Fibroblast of skin of left biceps (primary cell): ENCODE measurements at places on chromosomes 12 and 14.

DNA sequence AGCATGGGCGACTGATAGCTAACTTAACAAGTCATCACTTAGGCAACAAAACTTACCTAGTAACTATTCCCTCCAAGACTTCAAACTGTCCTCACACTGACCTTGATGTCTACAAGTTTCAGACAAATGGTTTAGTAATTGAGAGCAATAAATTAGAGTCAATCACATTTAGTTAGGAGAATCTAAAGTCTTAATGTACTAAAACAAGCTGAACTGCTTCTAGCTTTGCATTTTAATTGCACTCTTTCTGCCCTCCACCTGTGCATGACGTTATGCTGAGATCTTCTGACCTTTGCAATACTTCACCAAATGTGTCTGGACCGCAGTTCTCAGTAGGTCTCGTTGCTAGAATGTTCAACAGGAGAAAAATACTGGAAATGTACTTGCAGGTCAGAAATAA lies 158.0 kb downstream of the PIK3C2G start:
- no peak for DNase-seq

GRCh38 chr12:94244165-94245133 lies 96.1 kb downstream of the PLXNC1 start:
- DNase-seq, result no peak

GRCh38 chr14:84482256-84483071 lies 1047.5 kb upstream of the FLRT2 start:
- DNase-seq, result peak; percentile 50

DNA sequence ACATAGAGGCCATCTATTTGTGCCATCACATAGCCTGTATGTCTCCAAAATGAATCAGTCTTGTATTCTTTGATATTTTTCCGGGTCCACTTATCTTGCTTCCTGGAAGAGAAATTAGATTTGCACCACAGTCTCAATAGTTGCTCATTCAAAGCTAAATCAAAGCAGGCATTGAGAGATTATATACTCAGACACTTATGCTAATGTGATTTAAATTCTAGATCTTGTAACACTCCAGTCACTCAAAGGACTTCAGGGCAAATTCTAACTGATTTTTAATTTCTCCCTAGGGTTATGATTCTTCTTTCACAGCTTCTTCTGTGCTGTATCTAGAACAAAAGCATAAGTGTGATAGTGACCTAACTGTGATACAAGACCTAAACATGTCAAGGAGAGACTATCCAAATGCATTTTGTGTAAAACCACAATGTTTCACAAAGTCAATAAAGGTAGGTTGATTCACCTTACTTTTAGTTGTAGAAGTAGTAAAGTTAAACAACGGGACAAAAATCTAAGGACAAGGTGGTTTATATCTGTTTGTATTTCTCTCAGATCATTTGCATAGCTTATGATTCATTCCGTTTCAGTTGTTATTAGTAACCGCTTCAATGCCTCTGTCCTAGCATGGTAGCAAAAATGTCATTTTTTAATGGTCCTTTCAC lies 26.8 kb downstream of the PLBD1 start:
- DNase-seq, result no peak

DNA sequence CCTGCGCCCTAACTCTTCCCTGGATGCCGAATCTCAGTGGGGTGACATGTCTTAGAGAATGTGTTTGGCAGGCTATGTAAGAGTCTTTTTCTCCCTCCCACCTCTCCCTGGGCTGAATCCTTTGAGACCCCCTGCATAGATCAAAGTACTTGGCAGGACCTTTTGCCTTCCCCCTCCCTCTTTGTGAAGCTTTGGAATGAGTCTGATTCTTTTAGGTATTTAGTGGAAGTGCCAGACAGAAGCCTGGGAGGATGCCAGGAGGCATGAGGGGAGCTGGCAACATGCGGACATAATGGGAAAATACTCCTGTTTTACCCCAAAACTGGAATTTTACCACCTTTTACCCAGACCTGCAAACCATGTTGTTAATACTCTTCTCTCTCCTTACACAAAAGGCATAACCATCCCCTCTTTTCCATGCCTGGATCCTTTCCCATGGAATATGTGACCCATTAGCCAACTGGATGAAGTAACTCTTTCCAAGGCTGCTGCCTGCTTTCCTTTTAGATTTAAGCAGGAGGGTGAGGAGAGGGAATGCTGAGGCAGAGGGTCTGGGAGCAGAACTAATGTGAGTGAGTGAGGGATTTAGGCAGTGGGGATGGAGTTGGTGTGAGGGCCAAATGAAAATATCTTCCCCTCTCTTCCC lies 41.7 kb downstream of the TTLL5 start:
- DNase-seq, result no peak

- DNase-seq, result no peak
Observed at GRCh38 chr12:7113389-7113871, 4.4 kb upstream of the C1RL start.

GRCh38 chr12:5257763-5258495 lies 174.0 kb upstream of the NTF3 start:
- no peak for DNase-seq

- no peak for DNase-seq
Observed at GRCh38 chr14:42565556-42565955, 958.9 kb downstream of the LRFN5 start.

GRCh38 chr12:56631790-56632700 lies 1.9 kb upstream of the BAZ2A start:
- DNase-seq, result no peak
